ENCODE measurements at places on chromosomes 13 and 19. TPM values are rescaled to one million over a fixed set of nuclear protein-coding genes. Genes with fewer than 3 reads are reported as not detected.
A peak's percentile ranks its signal among the peaks of the same experiment; 100 is the strongest.

- DNase-seq = no peak
These were observed 176.4 kb downstream of the ITGBL1 start for GRCh38 chr13:101628900-101629299.

DNA sequence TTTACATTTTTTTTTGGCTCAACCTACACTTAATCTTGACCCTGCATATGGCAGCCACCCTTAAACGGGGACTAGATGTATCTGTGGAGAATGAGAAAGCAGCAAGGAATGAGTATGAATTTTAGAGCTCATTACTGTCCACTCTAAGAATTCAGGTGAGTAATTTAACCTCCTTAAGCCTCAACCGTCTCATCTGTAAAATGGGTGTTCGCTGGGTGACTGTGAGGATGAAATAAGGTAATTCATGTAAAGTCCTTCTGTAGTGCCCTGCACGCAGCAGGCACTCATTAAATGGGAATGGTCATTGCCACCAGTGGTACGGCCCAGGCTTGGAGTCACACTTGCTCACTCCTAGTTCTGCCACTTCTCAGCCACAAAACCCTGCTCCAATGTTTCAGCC is 135.3 kb downstream of the CACNA1A start:
- no peak for DNase-seq

DNA sequence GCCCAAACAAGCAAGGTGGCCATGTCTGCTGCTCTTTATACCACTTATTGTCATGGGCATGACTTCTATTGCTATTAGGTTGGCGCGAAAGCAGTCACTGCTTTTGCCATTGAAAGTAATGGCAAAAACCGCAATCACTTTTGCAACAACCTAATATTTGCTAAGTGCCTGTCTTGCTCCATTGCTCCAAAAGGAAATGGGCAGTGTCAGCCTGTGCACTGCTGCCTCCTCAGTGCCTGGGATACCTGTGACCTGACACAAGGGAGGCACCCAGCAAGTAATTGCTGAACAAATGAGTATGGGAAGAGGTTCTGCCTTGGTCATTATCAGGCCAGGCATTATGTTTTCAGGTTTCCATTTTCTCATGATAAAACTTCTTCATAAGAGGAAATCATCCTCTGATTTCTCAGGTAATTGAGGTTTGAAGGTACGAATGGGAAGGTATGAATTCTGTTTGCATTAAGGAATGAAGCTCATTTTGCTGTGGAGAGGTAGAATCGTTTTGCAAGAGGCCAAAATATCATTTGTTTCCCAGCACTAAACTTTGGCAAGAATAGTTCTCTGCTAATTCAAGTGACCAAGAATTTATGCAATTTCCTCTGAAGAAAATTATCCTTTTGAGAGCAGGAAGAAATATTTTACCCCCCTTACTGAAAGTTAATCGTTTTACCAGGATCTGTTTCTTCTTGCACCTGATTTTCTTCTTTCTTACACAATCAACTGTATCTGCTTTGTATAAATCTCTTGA is 128.4 kb upstream of the SPRY2 start:
- DNase-seq = no peak

GRCh38 chr13:52195401-52195837 is 36.0 kb upstream of the NEK3 start:
- DNase-seq = peak; percentile 91

- DNase-seq = no peak
These were observed 10.3 kb downstream of the VSTM2B start for GRCh38 chr19:29535984-29536508.

GRCh38 chr13:58119804-58120203 is 488.3 kb downstream of the PCDH17 start:
- DNase-seq = no peak

- no peak for DNase-seq
These were observed 90.4 kb downstream of the STOML3 start for GRCh38 chr13:38900188-38900587.

GRCh38 chr13:73025217-73026012 is 33.4 kb upstream of the KLF5 start:
- no peak for DNase-seq

DNA sequence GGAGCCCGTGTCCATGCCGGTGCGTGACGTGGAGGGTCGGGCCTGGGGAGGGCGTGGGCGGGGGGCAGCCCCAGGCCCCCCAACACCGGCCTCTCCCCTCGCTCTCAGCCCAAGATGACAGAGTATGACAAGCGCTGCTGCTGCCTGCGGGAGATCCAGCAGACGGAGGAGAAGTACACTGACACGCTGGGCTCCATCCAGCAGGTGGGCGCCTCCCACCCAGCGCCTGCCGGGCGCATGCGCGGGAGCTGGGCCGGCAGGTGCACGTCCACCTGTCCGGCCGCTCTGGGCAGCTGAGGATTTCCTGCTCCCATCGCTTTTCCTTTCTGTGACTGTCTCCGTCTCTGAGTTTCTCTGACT is 49.8 kb downstream of the VAV1 start:
- no peak for DNase-seq

DNA sequence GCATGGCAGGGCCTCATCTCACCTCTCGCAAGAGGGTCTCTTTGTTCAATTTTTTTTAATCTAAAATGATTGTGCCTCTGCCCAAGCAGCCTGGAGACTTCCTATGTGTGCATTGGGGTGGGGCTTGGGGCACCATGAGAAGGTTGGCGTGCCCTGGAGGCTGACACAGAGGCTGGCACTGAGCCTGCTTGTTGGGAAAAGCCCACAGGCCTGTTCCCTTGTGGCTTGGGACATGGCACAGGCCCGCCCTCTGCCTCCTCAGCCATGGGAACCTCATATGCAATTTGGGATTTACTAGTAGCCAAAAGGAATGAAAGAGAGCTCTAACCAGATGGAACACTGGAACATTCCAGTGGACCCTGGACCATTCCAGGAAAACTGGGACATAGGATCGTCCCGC is 8.0 kb downstream of the FXYD3 start:
- DNase-seq = peak; percentile 63

- no peak for DNase-seq
These were observed 210.9 kb downstream of the SLITRK6 start for GRCh38 chr13:85588359-85588758.

GRCh38 chr13:111117961-111118360 is 2.9 kb downstream of the ARHGEF7 start:
- no peak for DNase-seq

GRCh38 chr19:12670159-12670928 is 3.7 kb downstream of the WDR83 start:
- DNase-seq = no peak

DNA sequence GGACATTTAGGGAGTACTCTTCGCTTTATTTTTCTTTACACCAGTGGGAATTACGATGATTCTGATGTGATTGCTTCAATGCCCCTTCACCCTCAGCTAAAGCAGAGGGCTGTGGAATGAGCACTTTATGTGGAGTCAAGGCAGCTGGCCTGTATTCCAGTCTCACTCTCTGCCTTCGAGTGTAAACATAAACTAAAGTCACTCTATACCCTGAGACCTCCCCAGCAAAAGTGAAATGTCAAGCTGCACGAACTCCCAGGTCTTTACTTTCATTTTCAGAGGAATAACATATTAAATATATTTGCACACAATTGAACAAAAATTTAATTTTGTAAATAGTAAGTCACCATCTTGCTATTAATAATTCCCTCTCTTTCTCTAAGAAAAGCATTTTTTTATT is 557.1 kb downstream of the DACH1 start:
- DNase-seq = no peak

DNA sequence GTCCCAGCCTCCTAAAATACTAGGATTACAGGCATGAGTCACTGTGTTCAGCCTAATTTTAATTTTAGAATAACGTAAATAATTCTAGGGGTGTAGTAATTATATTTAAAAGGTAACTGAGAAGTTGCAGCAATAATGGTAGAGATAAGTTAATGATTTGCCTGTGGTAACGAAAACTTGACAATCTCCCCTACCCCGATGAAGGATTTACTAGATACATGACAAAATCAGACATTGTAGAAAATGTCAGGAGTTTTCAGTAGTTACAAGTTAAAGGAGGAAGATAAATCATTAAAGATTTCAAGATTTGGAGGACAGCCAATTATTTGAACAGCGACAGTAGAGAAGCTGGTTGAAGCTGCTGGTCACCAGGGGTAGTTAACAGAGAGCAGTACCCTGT is 652.2 kb upstream of the PCDH20 start:
- no peak for DNase-seq

- no peak for DNase-seq
These were observed 60.7 kb downstream of the ZNF429 start for GRCh38 chr19:21566073-21566472.

- no peak for DNase-seq
These were observed at the start of gene C19orf67 for GRCh38 chr19:14085309-14085995. Gene C19orf67 (minus strand): TSS chr19:14085783. CDS start chr19:14085627, 156 bp downstream.

DNA sequence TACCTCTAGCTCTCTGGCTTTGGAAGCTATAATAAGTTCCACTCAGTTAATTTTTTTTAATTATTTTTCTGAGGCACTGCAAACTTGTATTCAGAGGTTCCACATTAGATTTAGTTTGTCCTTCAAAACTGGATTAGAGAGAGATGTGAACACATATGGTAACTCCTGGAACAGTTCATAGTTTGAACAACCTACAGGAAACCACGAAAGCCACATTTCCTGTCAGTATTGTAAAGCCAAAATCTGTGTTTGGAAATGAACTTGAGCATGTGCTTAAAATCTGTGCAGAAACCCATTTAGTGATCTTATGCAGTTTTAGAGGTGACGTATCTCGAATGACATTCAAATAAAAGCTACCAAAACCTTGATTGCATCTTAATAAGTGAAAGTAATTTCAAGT is 1952.0 kb downstream of the OLFM4 start:
- no peak for DNase-seq

DNA sequence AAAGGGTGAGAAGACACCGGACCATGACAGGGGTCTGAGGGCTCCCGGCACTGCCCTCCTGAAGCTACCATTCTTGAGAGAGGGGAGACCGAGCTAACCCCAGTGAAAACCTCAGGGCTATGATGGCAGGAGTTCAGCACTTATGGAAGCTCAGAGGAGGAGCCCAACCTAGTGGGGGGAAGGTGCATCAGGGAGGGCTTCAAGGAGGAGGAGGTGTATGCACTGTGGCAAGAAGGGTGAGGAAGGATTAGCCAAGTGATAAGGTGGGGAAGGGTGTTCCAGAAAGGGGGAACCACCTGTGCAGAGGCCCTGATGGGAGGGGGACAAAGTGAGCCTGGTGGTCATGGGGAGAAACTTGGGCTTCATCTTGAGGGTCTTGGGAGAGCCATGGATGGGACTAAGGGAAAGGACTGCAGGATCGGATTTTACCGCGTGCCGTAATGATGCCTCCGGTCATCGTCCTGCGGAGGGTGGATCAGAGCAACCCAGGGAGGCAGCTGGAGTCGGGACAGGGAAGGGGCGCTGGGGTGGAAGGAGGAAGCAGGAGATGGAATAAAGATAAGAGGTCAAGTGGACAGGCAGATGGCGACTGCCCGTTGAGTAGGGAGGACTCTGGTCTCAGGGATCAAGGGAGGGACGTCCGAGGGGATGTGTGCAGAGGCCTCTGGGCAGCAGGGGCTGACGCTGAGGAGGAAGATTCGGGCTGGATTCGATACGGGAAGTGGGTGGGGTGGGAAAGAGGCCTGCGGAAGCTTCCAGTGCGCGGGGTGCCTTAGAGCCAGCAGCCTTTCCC is 13.3 kb upstream of the PSMD8 start:
- no peak for DNase-seq

- DNase-seq = no peak
These were observed 48.0 kb upstream of the RCBTB2 start for GRCh38 chr13:48580896-48581295.

- DNase-seq = no peak
These were observed 584.6 kb downstream of the GPC6 start for GRCh38 chr13:93811071-93811737.

- no peak for DNase-seq
These were observed 46.0 kb upstream of the PCDH8 start for GRCh38 chr13:52894413-52894812.

DNA sequence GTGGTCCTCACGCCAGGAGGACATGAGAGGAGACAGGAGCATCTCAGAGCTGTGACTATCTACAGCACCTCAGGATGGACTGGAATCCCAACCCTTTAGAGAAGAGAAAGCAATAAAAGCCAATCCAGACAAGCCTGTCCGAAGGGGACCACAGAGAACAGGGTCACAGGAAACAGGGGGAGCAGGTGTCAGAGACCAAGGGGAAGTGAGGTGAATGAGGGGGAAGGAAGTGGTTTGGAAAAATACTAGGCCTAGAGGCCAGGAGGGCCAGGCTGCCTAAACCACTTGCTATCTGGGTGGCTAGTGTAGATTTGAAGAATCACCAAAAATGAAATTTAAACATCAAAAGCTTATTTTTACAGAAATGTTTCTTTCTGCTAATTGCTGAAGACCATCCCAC is 16.2 kb downstream of the TMTC4 start:
- DNase-seq = no peak

DNA sequence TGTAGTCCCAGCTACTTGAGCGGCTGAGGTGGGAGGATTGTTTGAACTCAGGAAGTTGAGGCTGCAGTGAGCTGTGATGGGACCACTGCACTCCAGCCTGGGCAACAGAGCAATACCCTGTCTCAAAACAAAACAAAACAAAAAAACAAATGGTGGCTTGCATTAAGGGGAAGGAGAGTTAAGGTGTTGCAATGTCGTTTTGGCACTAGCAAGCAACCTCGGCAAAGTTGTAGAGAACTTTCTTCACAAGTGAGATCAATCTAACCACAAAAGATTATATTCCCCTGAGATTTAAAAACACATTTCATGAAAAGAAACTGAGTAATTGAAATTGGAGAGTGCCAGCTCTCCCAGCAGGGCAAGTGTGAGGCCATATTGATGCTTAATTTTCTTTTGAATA is 153.7 kb downstream of the KLF5 start:
- no peak for DNase-seq

LILRB1 gene
- total RNA-seq = 3.1 TPM

IQCN gene
- 0.91 TPM for total RNA-seq

LYPD4 gene
- not detected for total RNA-seq

PRSS57 gene
- total RNA-seq = not detected

LENG9 gene
- 5.4 TPM for total RNA-seq

ANKLE1 gene
- 0.37 TPM for total RNA-seq

KLF1 gene
- not detected for total RNA-seq

PCDH20 gene
- total RNA-seq = 34.5 TPM

ZNF541 gene
- 0.21 TPM for total RNA-seq

HS6ST3 gene
- total RNA-seq = 0.42 TPM

KIR2DL3 gene
- not detected for total RNA-seq

ZSCAN22 gene
- 2.0 TPM for total RNA-seq

ETV2 gene
- total RNA-seq = 0.88 TPM

SIGLEC8 gene
- total RNA-seq = not detected

Data from left cardiac atrium (tissue), 4 donors.